AG10803 (cell line): ENCODE measurements at places on chromosomes 4 and X.
A peak's percentile ranks its signal among the peaks of the same experiment; 100 is the strongest.

DNA sequence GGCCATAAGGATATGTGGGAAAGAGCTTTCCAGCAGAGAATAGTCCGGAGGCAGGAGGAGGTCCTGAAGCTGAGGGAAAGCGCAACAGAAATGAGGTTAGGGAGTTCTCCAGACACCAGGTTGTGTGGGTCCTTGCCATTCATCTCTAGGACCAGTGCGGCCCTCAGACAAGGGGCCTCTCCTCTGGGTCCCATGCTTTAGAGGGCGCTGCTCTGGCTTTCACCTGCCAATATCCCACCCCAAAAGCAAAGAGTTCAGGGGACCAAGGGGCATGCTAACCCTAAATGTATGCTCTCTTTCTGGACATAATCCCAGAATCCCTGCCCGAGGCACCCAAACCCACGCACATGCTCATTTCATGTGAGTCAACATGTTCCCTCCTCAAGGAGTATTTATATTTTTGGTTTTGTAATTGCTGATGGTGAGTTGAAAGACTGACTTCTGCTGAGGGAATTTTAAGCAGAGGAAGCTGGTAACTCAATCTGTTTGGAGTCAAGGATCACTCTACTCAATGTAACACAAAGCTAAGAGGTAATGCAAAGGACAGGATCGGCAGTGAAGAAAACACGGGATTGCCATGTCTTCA lies 14.8 kb downstream of the RPL34 start:
- no peak for DNase-seq

DNA sequence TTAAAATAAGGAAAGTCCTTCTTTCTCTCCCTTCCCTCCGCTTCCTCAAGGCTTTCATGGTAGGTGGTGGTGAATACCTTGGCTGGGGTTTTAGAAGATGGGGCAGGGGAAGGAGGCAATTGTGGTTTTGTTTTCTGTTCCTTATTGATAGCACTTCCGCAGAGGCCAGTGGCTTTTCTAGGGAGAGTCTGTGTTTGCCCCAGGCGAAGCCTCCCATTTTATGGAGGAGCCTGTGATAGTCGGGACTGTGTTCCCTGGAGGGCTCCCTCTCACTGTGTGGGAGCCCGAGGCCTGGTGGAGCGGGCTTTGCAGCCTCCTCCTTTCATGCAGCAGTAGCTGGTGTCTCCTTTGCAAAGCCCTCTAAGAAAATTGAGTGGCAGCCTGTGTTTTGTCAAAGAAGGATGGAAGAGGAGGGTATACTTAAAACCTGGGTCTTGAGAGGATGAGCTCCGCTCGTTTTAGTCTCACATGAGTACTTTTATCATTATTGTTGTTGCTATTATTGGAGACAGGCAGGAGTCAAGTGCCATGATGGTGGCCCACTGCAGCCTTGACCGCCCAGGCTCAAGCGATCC lies 29.8 kb upstream of the STOX2 start:
- no peak for DNase-seq

GRCh38 chr4:40157436-40157835 lies 39.4 kb upstream of the RHOH start:
- DNase-seq: no peak

DNA sequence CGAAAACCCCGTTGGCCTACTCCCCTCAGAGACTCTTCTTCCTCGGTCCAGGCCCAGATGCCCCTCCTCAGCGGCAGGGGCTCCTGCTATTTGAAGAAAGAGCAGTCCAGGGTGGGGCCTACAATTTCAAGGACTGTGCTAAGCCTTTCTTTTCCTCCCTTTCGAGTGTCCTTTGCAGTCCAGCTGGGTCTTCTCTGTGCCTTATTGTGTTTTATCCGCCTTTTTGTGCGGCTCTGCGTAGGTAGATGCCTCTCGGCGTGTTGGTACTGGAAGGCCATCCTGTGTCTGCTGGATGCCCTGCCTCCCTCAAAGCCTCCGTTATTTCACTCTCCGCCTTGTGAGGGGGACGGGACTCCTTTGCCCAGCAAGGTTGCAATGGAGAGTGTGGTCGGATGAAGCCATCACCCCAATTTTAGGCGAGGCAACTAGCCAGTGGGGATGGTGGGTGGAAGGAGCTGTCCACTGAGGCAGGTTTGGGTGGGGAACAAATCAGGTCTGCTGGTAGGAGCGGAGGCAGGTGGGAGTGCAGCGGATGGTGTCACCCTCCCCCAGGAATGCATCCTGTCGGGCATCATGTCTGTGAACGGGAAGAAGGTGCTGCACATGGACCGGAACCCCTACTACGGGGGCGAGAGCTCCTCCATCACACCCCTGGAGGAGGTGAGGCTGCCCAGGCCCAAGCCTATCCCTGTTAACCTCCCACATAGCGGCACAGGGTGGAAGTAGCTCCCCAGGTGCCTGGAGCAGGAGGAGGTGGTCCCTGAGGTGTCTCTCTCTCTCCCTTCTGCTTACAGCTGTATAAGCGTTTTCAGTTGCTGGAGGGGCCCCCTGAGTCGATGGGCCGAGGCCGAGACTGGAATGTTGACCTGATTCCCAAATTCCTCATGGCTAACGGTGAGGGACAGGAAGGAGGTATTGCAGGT lies 1.3 kb downstream of the GDI1 start:
- DNase-seq: no peak

GRCh38 chr4:181810711-181811110 lies 432.5 kb upstream of the TENM3 start:
- no peak for DNase-seq

GRCh38 chr4:94377294-94377693 lies 34.7 kb upstream of the HPGDS start:
- DNase-seq: no peak

DNA sequence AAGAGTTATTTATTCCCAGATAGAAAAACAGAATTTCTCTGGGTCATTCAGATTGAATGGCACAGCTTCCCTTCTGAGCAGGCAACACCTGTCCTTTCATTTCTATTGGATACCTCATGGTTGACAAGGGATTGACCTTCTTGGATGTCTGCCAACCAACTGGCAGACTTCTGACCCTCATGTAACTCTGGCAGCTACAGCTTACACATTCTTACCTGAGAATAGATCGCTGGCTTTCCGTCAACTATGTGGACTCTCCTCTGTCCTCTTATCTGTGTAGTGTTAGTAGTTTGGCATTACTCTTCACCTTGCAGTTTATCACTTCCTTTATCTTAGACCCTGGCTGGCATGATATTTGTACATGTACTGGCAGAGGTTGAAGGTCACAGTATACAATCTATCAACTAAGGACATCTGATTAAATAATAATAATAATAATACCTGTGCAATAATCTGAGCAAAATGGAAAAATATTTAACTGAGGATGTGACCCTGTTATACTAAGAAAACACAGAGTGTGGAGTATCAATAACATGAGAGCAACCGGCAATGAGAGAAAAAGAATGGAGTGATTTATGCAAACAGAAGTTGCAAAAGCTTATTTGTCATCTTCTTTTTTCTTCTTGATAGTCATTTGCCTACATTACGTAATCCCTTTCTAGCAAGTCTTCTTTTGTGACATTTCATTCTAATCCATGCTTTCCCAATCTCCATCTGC lies 1118.2 kb downstream of the ARAP2 start:
- DNase-seq: no peak

DNA sequence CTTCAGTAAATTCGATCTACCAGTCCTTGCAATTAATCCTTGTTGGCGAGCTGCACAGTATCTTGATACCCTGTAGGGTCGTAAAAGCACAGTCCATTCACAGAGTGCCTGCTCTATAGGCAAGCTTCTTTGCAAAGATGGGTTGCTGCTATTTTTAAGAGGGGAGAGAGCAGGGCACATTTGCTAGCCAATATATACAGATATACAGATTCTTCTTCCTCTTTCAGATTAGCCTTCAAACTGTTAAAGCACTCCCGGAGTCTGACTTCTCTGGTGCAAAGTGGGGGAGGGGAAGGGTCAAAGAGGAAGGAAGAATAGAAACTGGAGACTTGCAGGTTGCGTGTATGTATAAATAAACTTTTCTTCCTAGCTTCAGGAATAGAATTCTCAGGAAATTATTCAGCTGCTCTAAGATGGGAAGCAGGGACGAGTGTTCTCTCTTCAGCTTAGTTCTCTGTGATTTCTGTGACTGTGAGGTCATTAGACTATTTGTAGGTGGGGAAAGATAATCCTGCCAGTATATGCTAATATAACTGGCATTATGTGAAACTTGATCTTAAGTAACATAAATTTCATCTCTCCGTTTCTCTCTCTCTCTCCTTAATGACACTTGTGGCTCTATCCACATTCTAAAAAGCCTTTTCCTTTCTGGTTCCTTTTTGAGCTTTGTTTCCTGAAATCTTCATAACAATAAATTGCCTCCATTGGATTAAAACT lies at the start of gene CYSLTR1:
Gene CYSLTR1, minus strand, starts transcription at position 242 of the 717 bp plus-strand sequence. CDS start 53,865 bp downstream, outside the sequence.
- DNase-seq: no peak

DNA sequence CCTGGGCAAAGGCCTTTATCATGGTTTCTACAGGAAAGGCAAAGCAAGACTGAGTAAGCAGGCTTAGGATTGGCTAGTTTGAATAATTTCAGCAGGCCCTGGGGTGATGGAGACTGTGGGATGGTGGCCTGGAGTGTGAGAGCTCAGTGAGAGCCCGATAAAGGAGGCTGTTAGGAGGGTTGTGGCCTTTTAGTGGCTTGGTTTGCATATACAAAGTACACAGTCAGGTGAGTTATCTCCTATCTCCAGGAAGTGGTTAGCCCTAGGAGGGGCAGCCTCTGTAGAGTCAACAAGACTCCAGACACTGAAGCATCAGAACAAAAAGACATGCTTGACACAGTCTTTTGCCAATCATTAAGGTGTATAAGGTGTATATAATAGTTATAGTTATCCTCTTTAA lies 157.2 kb downstream of the CFAP299 start:
- DNase-seq: no peak

- DNase-seq: no peak
Observed at GRCh38 chrX:150063138-150063518, 124.8 kb upstream of the EOLA2 start.

- DNase-seq: no peak
Observed at GRCh38 chr4:189828081-189828697, 112.5 kb upstream of the FRG1 start.

DNA sequence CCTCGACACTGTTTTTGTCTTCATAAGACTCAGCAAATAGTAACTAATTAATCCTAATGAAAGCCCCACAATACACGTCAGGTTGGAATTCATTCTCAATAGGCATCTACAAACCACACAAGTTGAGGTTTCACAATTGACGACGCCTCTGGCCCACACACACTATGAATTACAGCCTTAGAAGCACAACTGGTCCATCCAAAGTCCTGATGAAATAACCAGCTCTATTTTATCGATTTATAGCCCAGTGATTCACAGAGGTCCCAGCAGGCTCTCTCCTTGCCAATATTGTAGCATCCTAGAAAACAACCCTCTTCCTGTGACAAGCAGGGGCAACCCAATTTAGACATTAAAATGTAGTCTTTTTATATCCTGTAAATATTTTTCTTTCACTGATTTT lies 112.1 kb downstream of the NR3C2 start:
- DNase-seq: no peak

- no peak for DNase-seq
Observed at GRCh38 chr4:13985837-13986236, 358.3 kb upstream of the BOD1L1 start.

- no peak for DNase-seq
Observed at GRCh38 chr4:125828346-125828745, 513.6 kb downstream of the FAT4 start.

- no peak for DNase-seq
Observed at GRCh38 chr4:113153529-113154101, 104.2 kb downstream of the ANK2 start.

DNA sequence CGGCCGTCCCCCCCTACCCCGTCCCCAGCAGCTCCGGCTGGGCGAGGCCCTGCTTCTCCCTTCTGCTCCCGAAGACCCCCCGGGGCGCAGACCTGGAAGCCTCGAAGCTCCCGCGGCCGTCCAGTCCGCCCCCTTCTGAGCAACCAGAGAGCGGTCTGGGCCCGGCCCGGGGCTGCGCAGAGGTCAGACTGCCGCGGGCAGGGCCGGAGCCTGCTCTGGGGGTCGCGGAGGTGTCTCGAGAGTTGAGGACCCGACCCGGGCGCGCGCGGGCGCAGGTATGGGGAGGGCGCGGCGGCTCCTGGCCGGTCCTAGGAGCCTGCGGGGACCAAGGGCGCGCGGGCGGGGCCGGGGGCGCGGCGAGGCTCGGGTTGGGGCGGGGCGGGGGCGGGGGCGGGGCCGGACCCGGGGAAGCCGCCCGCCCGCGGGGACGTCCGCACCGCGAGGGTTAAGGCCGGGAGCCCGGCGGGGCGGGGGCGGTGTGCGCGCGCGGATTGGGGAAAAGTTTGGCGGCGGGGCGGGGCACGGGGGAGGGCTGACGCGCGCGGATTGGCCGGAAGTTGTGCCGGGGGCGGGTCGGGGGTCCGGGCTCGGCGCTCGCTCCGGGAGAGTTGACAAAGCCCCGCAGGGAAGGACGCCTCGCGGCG lies at the start of gene FGFRL1:
Gene FGFRL1, plus strand, starts transcription at position 605 of the 644 bp plus-strand sequence. CDS start 860 bp downstream, outside the sequence.
- peak; percentile 86 for DNase-seq

GRCh38 chr4:21862917-21863316 lies 85.7 kb downstream of the KCNIP4 start:
- no peak for DNase-seq

DNA sequence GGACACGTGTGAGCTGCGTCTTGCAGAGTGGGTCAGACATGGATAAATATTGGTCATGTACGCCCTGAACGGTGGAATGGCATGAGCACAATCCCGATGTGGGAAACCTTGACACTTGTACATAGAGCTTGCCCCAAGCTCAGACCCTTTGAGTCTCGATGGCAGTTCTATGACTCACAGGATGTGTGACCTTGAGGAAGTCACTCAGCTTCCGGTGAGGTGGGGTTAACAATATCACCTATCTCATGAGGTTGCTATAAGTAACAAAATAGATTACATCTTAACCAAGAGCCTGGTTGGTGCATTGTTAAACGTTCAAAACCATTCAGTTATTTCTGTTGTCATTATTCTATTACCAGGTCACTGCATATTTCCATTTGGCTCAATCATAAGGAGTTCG lies 109.1 kb upstream of the TBL1X start:
- DNase-seq: no peak

DNA sequence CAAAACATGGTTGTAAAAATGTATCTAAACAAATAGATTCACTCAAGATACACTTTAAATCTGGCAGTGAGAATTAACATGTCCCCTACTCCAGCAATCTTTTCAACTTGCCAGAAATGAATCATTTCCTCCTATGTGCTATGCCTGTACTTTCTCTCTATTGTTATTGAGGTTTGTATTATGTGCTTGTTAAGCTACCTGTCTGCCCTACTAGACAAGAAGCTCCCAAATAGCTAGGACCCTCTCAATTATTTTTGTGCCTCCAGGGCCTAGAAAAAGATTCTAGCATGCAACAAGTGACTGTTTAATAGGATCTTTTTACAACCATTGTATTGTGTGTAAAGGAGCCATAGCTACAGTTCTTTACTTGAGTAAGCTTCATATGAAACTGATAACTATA lies 3.5 kb upstream of the SAP30 start:
- DNase-seq: no peak

DNA sequence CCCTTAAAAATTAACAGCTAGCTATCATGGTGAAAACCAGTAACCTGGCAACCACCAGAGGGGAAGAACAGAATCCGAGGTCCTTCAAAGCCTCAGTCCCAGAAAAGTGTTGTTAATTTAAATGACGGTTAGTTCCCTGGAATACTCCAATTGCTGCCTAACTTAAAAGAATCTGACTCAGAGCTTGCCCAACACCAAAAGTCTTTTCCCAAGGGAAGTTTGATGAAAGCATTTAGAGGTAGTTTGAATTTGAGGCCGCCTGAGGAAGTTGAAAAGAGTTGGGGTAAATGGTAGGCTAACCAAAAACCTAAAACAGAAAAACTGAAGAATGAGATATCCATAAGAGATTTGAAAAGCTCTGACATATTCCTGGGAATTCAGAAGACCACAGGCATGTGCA lies 46.6 kb downstream of the IL13RA2 start:
- peak; percentile 18 for DNase-seq
